Activated gamma-delta T cell (primary cell): ENCODE measurements at places on chromosomes 2 and 18.

DNA sequence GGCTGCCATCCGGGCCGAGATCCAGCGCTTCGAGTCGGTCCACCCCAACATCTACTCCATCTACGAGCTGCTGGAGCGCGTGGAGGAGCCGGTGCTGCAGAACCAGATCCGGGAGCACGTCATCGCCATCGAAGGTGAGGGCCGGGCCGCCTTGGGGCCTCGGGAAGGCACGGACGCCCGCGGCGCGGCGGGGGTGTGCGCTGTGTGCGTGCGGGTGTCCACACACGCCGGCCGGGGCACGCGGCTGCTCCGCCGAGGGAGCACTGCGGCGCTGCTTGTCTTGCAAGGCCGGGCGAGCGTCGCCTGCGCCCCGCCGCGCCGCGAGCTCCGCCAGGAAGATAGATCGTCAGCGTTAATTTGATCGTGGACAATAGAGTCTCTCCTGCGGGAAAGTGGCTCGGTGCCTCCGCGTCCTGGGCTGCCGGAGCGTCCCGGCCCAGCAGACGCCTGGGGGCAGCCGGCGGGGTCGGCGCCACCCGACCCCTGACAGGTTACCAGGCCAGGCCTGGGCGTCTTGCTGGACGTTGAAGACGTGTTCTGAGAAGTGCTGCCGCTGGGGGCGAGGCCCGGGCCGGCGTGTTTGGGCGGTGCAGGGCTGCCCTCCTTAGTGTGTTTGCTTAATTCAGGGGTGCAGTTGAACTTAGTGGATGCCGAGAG is 1.0 kb downstream of the AGAP1 start:
- peak; percentile 16 for DNase-seq

DNA sequence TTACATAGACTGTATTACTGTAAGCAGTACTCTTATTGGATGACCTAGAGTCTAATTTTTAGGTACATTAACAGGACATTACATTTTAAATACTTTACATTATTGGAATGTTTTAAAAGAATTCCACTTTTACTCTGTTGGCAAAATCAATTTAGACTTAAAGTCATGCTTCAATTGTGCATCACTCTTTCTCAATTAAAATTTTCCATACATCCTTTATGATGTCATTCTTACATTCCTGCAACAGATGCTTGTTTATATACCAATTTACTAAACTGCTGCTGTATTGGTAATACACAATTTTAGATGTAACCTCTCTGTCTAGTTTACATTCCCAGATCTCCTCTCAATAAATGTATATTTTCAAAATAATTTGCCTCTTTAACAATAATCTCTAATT is 440.1 kb downstream of the ZEB2 start:
- DNase-seq = no peak

DNA sequence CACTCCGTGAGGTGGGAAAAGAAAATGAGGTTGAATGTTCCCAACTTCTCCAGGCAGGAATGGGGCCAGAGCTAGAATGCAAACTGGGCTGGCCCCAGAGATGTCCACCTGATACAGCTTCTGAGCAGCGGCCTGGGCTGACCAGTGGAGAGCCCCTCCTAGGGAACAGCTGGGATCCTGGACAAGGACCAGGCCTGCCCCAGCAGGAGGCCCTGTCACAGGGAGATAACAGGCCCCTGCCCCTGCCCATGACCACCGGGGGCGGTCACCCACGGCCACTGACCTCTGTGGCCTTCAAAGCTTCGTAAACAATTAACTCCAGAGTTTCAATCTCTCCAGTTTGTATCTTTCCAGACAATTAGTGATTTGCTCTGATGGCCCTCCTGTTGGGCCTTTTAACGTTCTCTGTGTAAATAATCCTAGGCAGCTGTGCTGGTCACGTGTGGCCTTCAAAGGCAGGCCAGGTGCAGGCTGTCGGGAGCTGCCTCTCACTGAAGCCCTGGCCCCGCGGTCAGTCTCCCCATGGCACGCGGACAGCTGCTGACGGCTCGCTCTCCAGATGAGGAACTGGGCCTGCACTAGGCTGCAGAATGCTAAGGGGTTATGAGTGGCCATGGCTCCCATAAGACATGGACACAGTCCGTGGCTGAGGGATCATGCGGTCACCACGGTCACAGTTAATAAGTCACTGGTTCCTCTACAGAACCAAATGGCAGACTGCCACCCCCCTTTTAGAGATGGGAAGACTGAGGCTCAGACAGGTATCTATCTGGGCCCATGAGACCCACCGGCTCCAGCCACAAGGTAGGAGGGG is 9.2 kb downstream of the HS6ST1 start:
- no peak for DNase-seq

GRCh38 chr2:166154685-166155338 is 27.0 kb upstream of the SCN1A start:
- no peak for DNase-seq

GRCh38 chr2:42385225-42385624 is 24.2 kb upstream of the COX7A2L start:
- no peak for DNase-seq

DNA sequence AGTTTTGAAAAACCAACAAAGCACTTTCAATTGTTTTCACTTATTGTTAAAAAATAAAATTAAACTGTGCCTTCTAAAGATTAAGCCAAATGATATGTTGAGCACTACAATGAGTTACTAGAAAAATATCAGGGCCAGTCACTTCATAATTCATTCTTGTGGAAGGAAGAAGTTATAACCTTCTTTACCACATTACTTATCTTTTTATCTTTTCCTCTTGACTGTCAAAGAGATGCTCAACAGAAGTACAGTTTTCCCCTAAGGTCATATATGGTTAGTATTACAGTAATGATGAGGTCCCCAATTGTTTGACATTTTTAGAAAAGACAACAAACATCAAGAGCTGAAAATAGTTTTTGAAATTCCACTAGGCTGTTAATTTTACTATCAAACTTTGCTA is 9.4 kb downstream of the PELI1 start:
- DNase-seq = no peak

DNA sequence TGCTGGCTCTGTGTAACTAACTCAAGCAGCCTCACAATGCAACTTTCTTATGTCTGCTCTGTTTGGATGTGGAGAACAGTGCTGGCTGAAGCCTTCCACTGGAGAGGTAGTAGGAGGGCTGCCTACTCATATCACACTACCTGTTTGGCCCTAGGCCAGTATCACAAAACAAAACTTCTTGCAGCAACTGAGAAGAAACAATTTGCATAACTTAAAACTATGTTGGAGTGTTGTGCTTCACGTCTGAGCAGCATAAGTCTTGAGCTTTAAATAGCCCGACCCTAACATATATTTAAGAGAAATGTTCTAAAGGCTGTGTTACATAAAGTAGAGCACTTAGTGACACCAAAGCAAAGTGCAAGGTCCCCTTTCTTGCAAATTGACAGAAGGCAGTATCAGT is 204.9 kb upstream of the ACVR2A start:
- DNase-seq = no peak

- DNase-seq = no peak
Measured at GRCh38 chr2:160784034-160784433, 290.4 kb upstream of the RBMS1 start.

DNA sequence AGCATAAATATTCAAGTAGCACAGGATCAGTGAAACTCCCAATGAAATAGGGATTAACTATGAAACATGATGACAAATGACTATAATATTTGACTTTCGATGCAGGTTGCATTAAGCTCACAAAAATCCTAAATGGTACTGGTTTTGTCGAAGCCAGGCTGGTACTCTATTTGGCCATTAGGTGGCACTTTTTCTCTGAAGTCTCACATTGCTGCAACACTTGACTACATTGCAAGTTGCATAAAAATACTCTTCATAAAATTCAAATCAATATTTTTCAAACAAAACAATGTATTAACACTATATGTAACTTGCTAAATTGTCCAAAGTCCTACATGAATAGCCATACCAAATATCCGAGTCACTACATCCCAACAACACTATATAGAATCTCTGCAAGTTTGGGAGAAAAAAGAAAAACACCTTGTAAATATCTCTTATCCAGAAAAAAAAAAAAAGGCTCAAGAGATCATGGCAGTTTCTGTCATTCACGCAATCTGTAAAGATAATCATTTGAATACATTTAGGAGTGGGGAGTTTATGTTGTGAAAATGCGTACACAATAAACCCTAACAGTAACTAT is 9.5 kb downstream of the RTTN start:
- no peak for DNase-seq

- no peak for DNase-seq
Measured at GRCh38 chr2:102251849-102252203, 59.5 kb upstream of the IL1RL1 start.

- no peak for DNase-seq
Measured at GRCh38 chr18:31261792-31262582, 56.0 kb upstream of the DSG1 start.

GRCh38 chr2:159067971-159068370 is 99.5 kb downstream of the TANC1 start:
- no peak for DNase-seq

DNA sequence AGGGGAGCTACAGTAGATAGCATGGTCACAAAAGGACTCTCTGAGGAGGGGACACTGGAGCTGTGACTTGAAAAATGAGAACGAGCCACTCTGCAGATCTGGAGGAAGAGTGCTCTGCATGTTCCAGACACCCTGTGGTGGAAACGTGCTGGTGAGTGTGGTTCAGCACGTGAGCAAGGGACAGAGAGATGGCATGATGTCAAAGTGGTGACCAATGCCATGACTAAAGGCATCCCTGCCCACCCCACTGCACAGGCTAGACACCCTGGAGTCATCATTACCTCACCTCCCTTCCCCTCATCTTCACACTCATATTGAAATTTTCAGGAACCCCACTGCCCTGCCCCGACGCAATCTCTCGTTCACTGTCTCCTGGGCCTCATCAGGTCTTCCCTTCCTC is 56.5 kb downstream of the SLC4A5 start:
- no peak for DNase-seq

DNA sequence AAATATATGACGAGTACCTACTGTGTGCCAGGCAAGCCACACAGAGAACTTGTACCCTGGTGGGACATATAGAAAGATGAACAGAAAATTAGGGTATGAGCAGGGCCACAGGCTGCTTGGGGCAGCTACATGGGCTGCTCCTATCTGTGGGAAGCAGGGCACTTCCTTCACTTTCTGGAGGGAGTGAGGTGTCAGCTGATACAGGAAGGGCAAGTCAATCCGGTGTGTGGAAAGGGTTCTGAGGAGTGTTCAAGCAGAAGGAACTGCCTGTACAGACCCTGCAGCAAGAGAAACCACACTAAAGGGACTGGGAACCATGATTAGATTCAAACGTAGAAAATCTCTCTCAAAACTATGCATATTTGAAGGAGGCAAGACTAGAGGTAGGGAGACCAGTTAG is 58.6 kb upstream of the BCL11A start:
- no peak for DNase-seq

- no peak for DNase-seq
Measured at GRCh38 chr2:160397530-160397865, 96.1 kb downstream of the RBMS1 start.

GRCh38 chr18:62894681-62895390 is 179.5 kb downstream of the PHLPP1 start:
- DNase-seq = no peak

GRCh38 chr2:48332286-48332685 is 197.7 kb upstream of the STON1 start:
- DNase-seq = no peak

- no peak for DNase-seq
Measured at GRCh38 chr2:107306881-107307280, 420.9 kb upstream of the ST6GAL2 start.
